ENCODE measurements at places on chromosomes 12 and 14. TPM values are rescaled to one million over a fixed set of nuclear protein-coding genes. Genes with fewer than 3 reads are reported as not detected.

Gene COA8
- total RNA-seq: 46.2 TPM

Gene TBK1
- total RNA-seq: 27.5 TPM

Gene PTHLH
- 34.4 TPM for total RNA-seq

Gene PTPRO
- not detected for total RNA-seq

Gene GPR137C
- 0.07 TPM for total RNA-seq

Gene RACGAP1
- 89.0 TPM for total RNA-seq

Gene TAS2R31
- 0.16 TPM for total RNA-seq

Gene PTCSC3
- total RNA-seq: not detected

Gene OVCH1
- not detected for total RNA-seq

Gene PLBD1
- 3.8 TPM for total RNA-seq

Gene TMEM121
- 8.9 TPM for total RNA-seq

Gene CLEC12A
- not detected for total RNA-seq

Gene NYNRIN
- total RNA-seq: 0.16 TPM

Gene SLC6A13
- 0.11 TPM for total RNA-seq

Gene TTC5
- total RNA-seq: 20.4 TPM

Gene RNF212B
- not detected for total RNA-seq

Gene DUSP16
- 11.0 TPM for total RNA-seq

Gene NGB
- total RNA-seq: not detected

Gene SLC39A5
- total RNA-seq: not detected

Gene CLEC2D
- total RNA-seq: 1.1 TPM

Gene MYH6
- not detected for total RNA-seq

Gene KERA
- not detected for total RNA-seq

Gene MUCL1
- total RNA-seq: not detected

Gene C12orf54
- not detected for total RNA-seq

Gene KLRC2
- 2.1 TPM for total RNA-seq

Gene TAS2R14
- total RNA-seq: 0.38 TPM

Gene MANSC4
- total RNA-seq: not detected

Gene CLEC2A
- not detected for total RNA-seq

Gene AKAP6
- total RNA-seq: 0.70 TPM

Gene MGP
- not detected for total RNA-seq

Gene TPPP2
- total RNA-seq: not detected

Gene IQSEC3
- total RNA-seq: not detected

Gene ANKRD33
- 0.24 TPM for total RNA-seq

Gene TSPAN19
- 0.18 TPM for total RNA-seq

Data from A549 treated with RU486 at 1 μM for 4 hours (cell line).